ENCODE measurements at places on chromosomes 4 and X.
A peak's percentile ranks its signal among the peaks of the same experiment; 100 is the strongest.

- DNase-seq: no peak
Measured at GRCh38 chr4:2412534-2412884, 5.9 kb downstream of the ZFYVE28 start.

DNA sequence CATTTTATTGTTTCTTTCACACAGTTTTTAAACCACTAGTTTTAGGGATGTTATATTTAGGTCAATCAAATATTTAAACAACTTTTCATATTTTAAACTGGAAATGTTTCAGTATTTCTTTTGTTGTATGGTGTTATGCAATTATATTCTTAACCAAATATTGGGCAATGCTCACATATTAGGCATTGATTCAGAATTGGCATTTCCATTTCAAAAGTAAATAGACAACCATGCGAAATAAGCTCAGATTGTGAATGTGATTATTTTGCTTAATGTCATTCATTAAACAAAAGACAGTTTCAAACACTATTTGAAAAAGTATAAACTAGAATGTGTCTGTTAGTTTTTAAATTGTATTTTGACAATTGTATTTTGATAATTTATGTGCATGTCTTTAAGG lies 36.9 kb downstream of the ARAP2 start:
- no peak for DNase-seq

- peak; percentile 33 for DNase-seq
Measured at GRCh38 chr4:113101669-113102068, 52.2 kb downstream of the ANK2 start.

DNA sequence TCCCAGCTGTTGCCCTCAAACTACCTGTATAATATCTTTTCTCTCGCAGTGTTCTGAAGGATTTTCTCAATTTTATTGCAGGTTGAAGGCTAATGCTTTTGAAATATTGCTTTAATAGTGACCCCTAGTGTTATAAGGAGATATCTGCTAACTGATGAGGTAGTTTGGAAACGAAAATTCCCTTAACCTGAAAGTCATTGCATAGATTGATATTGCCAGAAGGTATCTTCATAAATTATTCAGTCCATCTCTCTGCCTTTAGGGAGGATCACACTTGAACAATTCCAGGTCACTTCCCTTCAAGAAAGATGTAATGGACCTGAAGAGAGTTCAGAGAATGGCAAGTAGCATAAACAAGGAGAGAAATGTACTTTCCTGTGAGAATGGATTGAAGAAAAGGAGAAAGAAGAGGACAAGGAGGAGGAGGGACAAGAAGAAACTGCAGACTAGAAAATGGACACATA lies 44.1 kb downstream of the TIGD4 start:
- DNase-seq: peak; percentile 19

- no peak for DNase-seq
Measured at GRCh38 chrX:32280921-32281320, 930.4 kb downstream of the DMD start.

- DNase-seq: no peak
Measured at GRCh38 chrX:2523911-2524310, 23.1 kb upstream of the DHRSX start.
